ENCODE measurements at places on chromosomes 12 and 14.

GRCh38 chr12:45220969-45221368 lies 5.1 kb downstream of the ANO6 start:
- H3K36me3 ChIP-seq, result no peaks in the 10 kb centered on the region
- H3K27me3 ChIP-seq, result no peaks in the 10 kb centered on the region
- H3K4me3 ChIP-seq, result no peak overlapping the region
- DNase-seq, result no peak
- peaks cover 60% of the 10 kb centered on the region for H3K4me1 ChIP-seq

- no peak overlapping the region for H3K27ac ChIP-seq
- H3K36me3 ChIP-seq, result no peaks in the 10 kb centered on the region
- no peaks in the 10 kb centered on the region for H3K4me1 ChIP-seq
- DNase-seq, result no peak
These were observed 20.7 kb upstream of the TAS2R14 start for GRCh38 chr12:10959804-10960203.

- no peaks in the 10 kb centered on the region for H3K27me3 ChIP-seq
- DNase-seq, result peak; percentile 52
- no peak overlapping the region for H3K4me3 ChIP-seq
- H3K27ac ChIP-seq, result peak overlapping the region; percentile 0
- peaks cover 14% of the 10 kb centered on the region for H3K4me1 ChIP-seq
- H3K36me3 ChIP-seq, result no peaks in the 10 kb centered on the region
These were observed 1.3 kb downstream of the RNASE6 start for GRCh38 chr14:20782280-20782890.

GRCh38 chr14:77103951-77104350 lies 5.9 kb downstream of the CIPC start:
- H3K27ac ChIP-seq, result peak overlapping the region; percentile 8
- H3K4me1 ChIP-seq, result peaks cover 81% of the 10 kb centered on the region
- no peak overlapping the region for H3K4me3 ChIP-seq
- H3K27me3 ChIP-seq, result no peaks in the 10 kb centered on the region
- peaks cover 34% of the 10 kb centered on the region for H3K36me3 ChIP-seq

GRCh38 chr12:128830505-128830893 lies 6.7 kb upstream of the SLC15A4 start:
- H3K27ac ChIP-seq, result peak overlapping the region; percentile 67
- no peak overlapping the region for H3K4me3 ChIP-seq
- no peaks in the 10 kb centered on the region for H3K4me1 ChIP-seq
- H3K36me3 ChIP-seq, result no peaks in the 10 kb centered on the region
